Astrocyte of the cerebellum (primary cell): ENCODE measurements at places on chromosomes 7 and 10.

GRCh38 chr7:116899308-116899707, 36.9 kb downstream of the CAPZA2 start:
- DNase-seq = no peak

GRCh38 chr10:119197921-119198320, 9.4 kb upstream of the GRK5 start:
- no peak for DNase-seq

- DNase-seq = no peak
Observed at GRCh38 chr10:93973748-93974445, 19.8 kb upstream of the PLCE1 start.

GRCh38 chr10:113128450-113129070, 178.5 kb downstream of the TCF7L2 start:
- DNase-seq = no peak

DNA sequence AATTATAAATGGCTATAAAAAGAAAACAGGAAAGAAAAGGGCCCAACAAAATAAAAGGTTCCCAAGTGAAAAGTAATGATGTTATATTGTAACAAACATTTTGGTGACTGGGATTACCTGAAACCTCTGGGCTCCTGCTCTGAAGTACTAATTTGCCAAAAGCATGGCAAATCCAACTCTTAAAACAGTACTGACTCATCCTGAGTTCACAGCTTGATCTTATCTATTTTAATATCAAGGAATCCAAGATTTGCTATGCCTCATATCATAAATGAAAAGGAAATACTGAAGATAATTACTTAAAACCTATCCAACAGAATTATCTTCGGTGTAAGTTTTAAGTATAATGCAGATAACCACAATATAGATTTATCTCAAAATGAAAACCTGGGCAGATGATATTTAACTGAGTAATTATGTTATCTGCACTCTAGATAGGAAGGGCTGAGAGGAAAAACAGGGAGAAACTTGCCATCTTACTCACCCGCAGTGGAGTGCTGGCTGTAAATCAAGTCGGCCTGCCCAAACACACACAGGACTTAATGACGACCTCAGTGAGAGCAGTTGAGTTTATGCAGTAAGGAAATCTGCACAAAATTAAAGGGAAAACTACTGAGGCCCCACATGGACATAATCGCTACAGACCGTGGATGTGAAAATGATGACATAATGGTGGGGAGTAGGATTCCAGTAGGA, 48.4 kb downstream of the MPP7 start:
- DNase-seq = no peak

- DNase-seq = no peak
Observed at GRCh38 chr7:126442908-126443307, 809.8 kb downstream of the GRM8 start.

DNA sequence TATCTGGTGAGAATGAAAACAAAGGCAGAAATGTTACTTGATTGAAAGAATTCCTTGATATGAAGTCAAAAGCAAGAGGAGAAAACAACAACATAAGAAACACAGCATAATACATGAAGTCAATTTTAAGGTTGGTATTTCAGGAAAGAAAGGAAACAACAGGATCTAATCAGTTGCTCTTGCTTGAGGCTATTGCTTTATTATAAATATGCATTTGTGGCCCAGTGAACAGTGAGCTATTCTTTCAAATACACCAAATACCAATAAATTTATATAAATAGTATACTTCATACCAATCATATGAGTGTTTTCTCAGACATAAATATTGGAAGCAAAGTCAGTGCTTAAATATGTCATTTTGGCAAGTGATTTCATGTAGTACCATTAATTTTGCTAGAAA, 806.6 kb downstream of the NXPH1 start:
- no peak for DNase-seq

GRCh38 chr7:24779283-24779655, 22.0 kb upstream of the GSDME start:
- DNase-seq = no peak

DNA sequence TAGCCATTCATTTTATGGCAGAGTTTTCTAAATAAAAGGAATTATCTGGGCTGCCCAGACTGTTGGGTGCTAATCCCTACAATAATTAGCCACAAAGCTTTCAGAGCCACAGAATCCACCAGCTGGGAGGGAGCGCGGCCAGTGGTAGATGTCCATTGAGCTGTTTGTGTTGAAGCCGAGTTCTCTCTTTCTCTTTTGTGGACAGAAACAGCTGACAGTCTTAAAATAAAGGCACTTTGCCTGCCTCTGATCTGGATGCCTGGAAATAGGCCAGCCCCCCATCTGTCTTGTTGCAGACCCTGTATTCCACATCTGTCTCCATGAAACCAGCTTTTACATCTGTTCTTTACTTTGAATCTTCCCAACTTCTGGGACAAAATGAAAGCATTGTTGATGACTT, 66.1 kb downstream of the MTPN start:
- no peak for DNase-seq

- DNase-seq = peak; percentile 99
Observed at GRCh38 chr10:58435297-58435985, 50.2 kb downstream of the TFAM start.

GRCh38 chr7:30936650-30937245, 25.1 kb downstream of the AQP1 start:
- DNase-seq = no peak

DNA sequence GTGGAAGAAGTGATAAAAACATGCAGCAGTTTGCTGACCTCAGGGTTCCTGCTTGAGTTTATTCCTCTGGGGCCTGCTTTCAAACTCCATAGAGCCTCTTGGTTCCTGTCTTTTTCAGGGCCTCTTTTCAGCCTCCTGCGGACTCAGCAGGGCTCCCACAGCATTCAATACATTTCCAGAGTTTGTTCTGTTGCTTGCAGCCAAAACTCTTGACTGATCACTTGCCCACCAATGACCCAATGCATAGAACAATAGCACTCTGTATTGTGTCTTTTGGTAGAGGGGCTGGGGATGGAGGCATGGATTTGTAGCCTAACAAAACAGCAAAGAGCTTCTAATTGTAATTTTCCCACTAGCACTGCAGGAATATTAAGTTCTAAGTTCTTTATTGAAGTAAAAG, 50.8 kb upstream of the CREB5 start:
- no peak for DNase-seq

- DNase-seq = no peak
Observed at GRCh38 chr10:124748166-124748565, 4.0 kb upstream of the FAM53B start.

GRCh38 chr7:95687759-95688343, 84.5 kb upstream of the DYNC1I1 start:
- DNase-seq = peak; percentile 9

DNA sequence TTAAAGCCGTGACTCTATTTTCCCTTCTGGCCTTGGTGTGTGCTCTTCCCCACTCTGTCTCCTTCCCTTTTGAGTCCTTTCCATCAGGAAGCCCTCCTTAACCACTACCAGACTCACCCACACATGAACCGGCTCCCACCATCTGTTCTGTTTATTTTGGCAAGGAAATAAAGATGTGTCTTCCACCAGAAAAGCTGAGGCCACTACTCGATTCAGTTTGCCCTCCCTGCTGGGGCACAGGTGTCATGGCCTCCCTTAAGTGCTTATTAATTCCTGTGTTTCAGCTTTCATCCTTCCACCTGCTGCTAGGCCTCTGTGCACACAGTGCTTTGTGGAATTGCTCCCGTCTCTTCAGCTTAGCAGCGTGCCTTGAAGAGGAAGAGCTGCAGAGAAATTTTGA, 16.7 kb downstream of the POR start:
- no peak for DNase-seq

- peak; percentile 80 for DNase-seq
Observed at GRCh38 chr7:2800931-2801688, 43.0 kb downstream of the GNA12 start.

GRCh38 chr10:24771943-24772694, 48.4 kb upstream of the ARHGAP21 start:
- no peak for DNase-seq

DNA sequence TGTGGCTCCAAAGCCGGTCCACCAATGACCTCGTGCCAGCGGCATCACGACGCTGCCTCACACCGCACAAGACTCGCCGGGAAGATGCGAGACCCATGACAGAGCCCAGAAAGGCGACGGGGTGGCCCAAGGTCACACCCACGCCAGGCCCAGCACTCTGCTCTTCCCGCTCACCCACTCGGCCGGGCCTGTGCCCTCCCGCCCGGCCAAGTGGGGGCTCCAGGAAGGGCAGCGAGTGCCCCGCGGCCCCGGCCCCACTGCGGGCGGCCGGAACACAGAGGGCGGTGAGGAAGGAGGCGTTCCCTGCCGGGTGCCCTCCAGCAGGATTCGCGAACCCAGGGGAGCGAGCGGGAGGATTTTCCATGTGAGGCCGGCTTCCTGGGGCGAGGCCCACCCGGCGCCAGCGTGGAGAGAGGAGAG, 56.3 kb downstream of the PDGFA start:
- no peak for DNase-seq

DNA sequence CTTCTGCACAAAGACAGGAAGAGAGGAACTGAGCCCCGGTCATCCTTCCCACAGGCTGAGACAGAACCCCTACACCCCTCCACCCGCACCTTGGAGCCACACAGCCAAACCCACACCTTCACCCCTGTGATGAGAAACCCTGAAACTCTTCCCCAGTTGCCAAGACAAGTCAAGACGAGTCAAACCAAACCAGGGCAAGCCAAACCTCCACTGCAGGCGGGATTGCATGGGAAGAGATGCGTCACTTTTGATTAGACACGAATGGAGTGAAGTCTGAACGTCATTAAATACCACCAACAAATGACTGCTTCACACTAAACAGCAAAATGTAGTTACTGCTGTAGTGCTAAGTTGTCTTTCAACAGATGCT, 73.8 kb downstream of the PRPF18 start:
- DNase-seq = no peak

DNA sequence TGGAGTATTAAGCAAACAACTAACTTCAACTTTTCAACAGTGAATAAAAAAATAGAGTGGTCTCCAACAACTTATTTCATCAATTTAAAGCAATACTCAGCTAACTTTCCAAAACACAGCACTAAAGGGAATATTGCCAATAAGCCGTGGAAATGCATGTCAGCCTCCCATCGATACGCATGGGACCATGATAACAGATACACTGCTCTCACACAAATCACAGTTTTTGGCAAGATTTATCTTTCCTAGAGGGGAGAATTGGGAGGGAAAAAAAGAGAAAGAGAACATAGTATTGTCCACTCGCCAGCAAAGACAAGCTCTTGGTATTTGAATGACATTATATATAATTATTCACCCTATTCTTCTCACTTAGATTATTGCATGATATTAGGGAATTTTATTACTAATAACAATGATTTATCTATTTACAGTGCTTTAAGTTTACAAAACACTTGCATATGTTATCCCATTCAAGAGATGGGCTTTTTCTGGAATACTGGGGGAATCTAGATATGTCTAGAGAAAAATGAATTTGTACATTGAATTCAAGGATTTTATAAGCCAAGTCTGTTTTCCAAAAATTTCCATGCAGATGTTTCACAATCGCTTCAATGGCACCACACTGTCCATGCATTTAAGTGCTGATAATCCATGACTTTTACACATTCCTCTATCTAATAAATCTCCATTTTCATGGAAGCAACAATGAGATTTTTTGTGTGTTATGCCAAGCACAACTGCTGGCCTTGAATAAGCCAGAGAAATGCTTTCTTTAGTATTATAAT, 194.0 kb upstream of the MGMT start:
- no peak for DNase-seq

- DNase-seq = no peak
Observed at GRCh38 chr10:43420369-43421200, 11.6 kb upstream of the HNRNPF start.

DNA sequence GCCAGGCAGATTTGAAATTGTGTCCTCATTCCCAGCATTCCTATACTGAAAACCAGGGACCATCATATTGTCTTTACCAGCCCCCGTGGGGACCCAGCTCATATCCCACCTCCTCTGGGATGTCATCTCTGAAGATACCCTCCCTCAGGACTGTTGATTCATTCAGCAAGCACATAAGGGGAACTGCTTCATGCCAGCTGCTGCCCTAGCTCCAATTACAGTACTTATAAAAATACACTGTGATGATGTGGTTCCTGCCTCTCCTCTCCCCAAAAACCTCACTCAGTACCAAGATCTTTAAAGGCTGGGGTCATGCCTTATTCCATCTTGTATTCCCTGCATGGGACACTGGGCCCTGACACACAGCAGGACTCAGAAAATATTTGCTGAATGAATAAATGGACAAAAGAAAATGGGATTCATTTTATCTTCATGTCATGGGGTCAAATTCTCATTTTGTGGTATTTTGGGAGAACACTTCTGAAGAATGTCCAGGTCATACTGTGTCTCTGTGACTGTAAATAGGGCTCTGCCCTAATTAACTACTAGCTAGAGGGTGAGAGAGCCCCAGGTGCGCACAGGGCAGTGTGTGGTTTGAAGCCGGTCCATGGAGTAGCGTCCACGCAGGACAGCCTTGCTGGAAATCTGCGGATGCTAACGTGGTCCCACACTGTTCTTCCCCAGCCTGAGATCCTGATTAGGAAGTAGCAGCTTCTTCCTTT, 29.0 kb upstream of the DAGLB start:
- no peak for DNase-seq

DNA sequence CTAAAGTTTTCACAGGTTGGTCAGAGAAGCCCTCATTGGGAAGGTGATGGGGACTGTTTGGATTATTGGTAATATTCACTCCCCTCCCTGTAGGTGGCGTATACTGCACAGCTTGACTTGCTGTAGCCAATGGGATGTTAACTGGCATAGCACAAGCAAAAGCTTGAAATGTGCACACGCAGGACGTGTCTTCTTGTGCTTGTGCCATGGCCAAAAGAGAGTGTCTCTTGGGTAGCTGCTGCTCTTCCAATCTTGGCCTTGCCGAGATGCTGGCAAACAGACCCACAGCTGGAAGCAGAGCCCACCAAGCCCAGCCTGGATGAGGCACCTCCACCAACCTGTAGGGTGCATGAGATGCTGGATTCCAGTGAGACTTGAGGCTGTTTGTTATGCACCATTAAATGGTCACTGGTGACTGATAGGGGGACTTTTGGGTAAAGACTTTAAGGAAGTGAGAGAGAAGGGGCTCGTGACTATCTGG, 266.0 kb downstream of the GRID1 start:
- DNase-seq = no peak

GRCh38 chr7:39720586-39720985, 97.2 kb downstream of the RALA start:
- DNase-seq = no peak

- no peak for DNase-seq
Observed at GRCh38 chr10:132418527-132419416, 21.8 kb downstream of the PWWP2B start.

DNA sequence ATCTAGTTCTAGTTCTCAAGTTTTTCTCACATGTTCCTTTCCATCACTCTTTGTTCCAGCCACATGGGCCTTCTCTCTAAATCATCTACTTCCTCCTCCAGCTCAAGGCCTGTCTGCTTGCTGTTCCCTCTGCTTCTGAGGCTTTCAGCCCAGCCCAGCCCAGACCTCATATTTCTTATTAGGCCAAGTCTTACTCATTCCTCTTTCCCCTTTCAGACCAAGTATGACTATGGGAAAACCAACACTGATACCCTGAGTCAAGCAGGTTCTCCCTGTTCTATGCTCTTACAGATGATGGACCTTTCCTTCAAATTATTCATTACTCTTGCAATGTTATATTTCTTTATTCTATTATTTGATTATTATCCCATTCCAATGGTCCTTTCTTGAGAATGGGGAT, 80.3 kb upstream of the SEM1 start:
- no peak for DNase-seq

- peak; percentile 12 for DNase-seq
Observed at GRCh38 chr7:91465595-91466061, 201.4 kb downstream of the FZD1 start.
